ENCODE measurements at places on chromosomes 4 and X. TPM values are rescaled to one million over a fixed set of nuclear protein-coding genes. Genes with fewer than 3 reads are reported as not detected.

DNA sequence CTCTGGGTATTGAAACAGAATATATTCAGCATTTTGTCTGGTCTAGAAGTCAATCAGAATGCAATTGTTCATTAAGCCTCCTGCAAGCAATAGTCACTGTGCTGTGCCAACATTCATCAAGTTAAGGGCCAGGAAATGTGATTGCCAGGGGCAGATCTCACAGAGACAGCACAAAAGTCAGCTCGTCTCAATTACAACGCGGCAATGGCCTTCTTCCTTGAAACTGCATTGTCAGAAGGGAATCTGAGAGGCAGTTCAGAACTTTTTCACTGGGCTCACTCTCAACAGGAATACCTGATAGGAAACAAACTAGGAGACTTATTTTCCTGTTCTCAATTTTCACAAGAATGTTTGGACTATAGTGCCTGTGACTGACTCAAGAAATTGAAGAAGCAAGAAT lies 131.1 kb upstream of the NR3C2 start:
- no peak for DNase-seq

DNA sequence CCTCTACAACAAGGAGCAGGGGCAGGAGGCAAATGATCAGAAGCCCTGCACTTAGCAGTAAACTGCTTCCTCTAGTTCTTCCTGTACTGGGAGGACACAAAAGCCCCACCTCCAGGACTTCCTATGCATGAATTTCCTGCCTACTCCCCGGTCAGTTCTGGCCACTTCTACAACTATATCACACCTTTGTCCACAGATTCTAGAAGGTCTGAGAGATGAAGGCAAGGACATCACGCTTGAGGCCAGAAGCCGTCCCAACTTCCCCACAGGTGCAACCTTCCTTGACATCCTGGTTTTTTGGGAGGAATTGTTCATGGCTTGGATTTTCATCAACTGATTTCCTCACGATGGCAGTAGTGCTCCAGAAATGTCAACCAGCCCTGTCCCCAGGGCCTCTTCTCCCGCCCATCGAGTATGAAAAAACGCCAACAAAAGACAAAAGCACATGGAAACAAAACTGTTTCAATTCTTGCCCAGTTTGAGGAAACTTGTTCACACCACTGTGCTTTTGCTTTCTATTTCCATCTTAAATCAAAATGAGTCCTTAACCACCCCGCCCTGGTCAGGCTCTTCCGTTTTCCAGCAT lies 206.5 kb upstream of the STK26 start:
- no peak for DNase-seq

DNA sequence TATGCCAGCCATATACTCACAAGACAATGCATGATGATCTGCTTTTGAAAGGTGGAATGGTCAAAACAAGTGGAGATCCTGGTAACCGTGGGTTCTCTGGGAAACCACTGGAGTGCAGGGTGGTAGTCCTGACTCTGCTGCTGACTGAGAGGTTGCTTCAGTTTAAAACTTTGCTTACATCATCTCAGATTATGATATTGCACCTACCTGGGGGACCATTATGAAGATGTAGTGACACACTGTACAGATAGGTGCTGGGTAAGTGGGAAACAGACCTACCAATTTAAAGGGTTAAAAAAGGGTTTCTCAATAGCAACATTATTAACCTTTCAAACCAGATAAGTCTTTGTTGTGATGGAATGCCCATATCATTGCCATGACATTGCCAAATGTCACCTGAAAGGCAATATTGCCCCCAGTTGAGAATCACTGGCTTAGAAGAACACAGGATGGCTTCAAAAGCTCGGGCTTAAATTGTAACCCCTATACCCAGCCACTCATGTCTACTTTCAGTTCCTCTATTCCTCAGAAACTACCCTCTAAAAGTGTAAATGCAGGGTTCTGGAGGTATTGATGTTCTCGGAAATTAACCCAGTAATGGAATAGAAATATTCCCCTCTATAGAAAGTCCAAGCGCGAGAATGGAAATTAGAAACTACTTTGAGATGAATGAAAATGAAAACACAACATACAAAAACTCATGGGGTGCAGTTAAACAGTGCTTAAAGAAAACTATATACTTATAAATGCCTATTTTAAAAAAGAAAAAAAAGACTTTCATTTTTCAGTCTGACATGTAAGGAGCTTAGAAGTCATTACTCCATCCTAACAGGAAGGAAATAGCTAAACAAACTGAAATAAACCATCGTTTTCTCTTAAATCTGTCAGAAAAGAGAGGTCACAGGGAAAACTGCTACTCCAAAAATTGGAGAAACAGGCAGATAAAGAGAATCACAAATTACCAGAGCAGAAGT lies 65.8 kb downstream of the ARHGEF6 start:
- DNase-seq, result no peak

GRCh38 chr4:38866973-38867477 lies 581 bp upstream of the FAM114A1 start:
- no peak for DNase-seq

GRCh38 chrX:21528076-21528475 lies 130.1 kb downstream of the KLHL34 start:
- DNase-seq, result no peak

- no peak for DNase-seq
Measured at GRCh38 chr4:34182306-34182705, 2062.0 kb downstream of the ARAP2 start.

DNA sequence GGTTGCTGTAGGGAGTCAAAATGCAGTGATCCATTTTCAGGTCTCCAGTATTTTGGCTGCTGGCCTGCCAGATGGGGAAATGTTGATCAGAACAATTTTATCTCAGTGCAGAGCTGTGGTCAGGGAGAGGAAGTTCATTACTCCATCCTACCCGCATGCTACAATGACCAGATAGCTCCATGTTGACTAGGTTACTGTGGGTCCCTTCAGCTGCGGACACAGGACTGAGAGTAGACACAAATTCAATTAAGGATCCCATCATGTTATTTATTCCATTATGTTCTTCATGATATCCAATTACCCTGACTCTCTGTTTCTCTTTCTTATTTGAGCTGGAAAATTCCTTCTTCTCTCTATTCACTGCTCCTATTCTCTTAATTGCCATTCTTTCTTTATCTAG lies 16.3 kb downstream of the SYNPO2 start:
- no peak for DNase-seq

- DNase-seq, result no peak
Measured at GRCh38 chrX:31423609-31424189, 351.9 kb upstream of the FTHL17 start.

MAD2L1 gene
- 9.4 TPM for total RNA-seq

ALB gene
- not detected for total RNA-seq
